Activated CD4-positive, alpha-beta T cell treated with anti-CD3 and anti-CD28 coated beads for 36 hours (primary cell): ENCODE measurements at places on chromosomes 7 and 10.
A peak's percentile ranks its signal among the peaks of the same experiment; 100 is the strongest.

GRCh38 chr7:152847386-152847908 is 87.9 kb downstream of the ACTR3B start:
- no peak for DNase-seq

GRCh38 chr10:11018432-11018841 is 765 bp downstream of the CELF2 start:
- peak; percentile 58 for DNase-seq

DNA sequence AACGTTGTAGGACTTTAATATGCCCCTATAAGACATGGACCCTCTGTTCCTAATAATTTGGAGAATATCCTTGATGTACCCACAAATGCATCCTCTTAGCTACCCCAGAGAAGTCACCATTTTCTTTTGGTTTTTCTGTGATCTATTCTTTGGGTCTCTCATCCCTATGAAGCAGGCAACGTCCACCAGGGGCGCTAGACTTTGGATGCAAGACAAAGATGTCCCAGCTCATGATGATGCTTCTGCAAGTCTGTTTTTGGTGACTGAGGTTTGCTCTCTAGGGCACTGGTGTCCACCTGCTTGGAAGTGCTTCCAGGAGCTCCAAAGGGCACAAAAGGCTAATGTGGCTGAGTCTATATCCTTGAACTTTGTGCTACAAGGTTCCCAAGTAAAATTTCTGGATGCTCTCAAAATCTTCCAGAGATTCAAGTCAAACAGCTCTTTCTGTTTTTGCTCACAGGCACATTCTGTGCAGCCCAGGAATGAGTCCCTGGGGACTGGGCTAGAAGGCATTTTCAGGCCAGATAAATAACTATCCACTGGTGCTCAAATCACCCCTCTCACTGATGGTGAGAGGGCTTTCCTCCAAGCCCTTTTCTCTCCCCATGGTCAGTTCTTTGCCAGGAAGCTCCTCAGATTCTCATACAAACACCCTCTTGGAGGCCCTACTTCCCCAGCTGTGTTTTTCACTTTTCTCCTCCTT is 166.4 kb downstream of the C7orf25 start:
- peak; percentile 70 for DNase-seq

DNA sequence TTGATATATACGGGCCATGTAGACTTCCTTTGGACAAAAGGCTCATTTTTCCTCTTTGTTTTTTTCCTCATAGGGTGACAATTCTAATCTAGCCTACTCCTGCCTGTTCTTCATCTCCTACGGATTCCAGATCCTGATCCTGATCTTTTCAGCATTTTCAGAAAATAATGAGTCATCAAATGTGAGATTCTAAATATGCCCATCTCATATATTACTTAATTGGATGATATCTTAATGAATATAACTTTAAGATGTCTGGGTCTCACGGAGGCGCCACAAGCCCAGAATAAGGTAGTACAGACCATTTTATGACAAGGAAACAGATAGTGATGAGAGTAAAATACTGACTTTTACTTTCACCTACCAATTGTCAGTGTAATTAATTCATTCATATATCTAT is 11.4 kb downstream of the ABCC2 start:
- no peak for DNase-seq

- DNase-seq, result peak; percentile 71
These were observed 60.4 kb downstream of the ADD3 start for GRCh38 chr10:110067960-110068770.

- DNase-seq, result no peak
These were observed 684 bp upstream of the HOXA5 start for GRCh38 chr7:27143950-27144780.

DNA sequence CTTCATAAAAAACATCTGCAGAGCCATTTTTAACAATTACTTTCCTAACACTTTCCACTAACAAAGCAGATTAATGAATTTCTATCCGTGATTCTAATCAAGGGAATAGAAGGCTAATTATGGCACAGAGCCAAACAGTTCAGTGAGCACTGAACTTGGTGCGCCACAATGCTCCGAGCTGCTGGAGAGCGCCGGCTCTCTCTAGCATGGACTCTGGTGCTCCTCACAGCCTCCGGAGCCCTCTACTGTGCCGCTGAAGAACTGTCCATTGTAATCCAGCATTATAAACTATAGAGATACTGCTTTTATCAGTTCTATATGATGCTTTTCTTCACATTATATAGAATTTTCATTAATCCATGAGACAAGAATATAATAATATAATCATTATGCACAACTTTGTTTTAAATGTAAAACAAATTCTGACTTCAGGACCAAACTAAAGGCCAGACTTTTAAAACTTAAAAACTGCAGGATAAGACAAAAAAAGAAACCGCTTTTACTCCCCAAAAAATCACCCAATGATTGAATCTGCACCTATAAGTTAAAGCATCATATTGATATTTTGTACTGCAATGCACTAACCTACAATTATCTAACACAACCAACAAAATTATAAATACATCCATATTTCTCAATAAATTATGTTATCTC is 123.6 kb downstream of the RNF32 start:
- peak; percentile 35 for DNase-seq

DNA sequence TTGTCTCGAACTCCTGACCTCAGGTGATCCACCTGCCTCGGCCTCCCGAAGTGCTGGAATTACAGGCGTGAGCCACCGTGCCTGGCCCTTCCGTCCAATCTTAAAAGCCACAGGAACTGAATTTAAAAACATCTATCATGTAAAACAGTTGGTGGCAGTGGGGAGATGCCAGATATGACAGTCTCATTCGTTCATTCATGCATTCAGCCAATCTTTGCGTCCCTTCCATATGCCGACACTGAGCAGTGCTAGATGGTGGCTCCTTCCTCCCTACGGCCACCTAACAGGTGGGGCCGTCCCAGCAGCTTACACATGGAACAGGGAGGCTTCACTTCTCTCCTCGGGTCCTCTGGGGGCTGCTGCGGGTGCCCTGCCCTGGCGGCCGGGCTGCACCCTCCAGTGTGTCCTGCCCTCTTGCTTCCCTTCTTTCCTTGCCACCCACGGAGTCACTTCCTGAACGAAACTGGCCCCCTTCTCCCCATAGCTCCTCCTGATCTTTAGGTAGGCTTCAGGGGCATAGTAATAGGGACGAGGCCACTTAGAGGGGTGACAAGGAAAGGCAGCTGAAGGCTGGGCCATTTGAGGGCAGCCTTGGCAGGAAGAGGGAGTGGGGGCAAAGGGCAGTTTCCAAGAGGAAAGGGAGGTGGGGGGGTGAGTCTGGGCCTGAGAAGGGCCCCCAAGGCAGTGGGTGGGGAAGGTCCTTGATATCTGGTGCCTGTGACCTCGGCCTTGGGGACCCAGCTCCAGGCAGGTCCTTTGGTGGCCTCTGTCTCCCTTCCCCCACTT is 53.8 kb downstream of the PROSER2 start:
- no peak for DNase-seq

GRCh38 chr10:17980846-17981565 is 29.3 kb downstream of the SLC39A12 start:
- DNase-seq, result no peak

- DNase-seq, result peak; percentile 80
These were observed 14.2 kb downstream of the VTI1A start for GRCh38 chr10:112461029-112461887.

DNA sequence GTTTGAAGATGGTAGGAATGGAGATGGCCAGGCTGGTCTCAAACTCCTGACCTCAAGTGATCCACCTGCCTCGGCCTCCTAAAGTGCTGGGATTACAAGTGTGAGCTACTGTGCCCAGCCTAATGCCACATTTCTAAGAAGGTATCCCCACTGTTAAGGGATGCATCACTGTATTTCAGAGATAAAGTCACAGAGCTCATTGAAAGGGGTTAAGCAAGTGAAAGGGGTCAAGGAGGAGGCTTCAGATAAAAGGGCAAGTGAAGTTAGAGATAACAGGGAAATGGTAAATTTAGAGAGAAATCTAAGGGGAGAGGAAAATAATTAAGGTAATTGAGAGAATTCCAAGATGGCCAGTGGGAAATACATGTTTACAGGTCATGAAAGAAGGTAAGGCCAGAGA is 93.0 kb upstream of the SP4 start:
- DNase-seq, result no peak

- DNase-seq, result no peak
These were observed 248.7 kb downstream of the NEBL start for GRCh38 chr10:20648263-20648874.

DNA sequence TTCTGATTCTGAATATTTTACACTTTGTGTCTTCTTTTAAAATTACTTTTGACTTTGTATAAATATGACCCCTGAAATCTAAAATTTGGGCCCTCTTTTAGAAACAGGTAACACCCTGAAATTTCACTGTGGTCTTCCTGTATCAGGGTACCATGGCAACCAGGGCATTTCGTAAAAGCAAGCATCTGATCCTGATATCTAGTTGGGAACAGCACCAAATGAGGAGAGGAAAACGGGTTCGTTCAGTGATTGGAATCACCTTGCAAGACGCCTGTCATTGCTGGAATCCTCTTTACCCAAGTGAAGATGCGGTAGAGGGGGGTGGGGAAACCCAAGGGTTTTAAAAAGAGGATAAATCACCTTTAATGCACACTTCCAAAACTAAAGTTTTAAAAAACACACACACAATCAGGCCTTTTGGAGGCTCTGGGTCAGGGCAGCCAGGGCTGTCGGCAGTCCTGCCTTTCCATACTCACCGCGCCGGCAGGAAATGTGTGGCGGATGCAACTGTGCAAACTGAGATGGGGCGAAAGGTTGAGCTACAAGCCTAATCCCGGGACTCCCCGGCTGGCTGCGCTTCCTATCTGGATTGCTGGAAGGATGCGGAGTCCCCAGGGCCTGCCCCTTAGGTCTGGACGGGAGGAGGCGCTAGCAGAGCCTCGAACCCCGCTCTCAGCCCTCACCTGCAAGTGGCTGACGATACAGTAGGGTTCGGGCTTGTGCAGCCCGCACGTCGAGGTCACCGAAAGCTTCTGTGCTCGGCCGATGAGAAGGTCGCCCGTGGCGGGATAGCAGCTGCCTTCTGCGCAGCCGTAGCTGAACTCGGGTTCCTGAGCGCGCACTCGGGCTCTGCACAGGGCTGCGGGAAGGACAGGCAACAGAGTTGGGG is 1.8 kb downstream of the LAMB1 start:
- DNase-seq, result peak; percentile 20

GRCh38 chr7:45407730-45408408 is 166.3 kb upstream of the ADCY1 start:
- DNase-seq, result no peak
